ENCODE measurements at places on chromosomes 5 and 9. TPM values are rescaled to one million over a fixed set of nuclear protein-coding genes. Genes with fewer than 3 reads are reported as not detected.

LEAP2 gene
- total RNA-seq = 3.2 TPM

PLCXD3 gene
- total RNA-seq = not detected

SCAI gene
- total RNA-seq = 10.8 TPM

CDC20B gene
- not detected for total RNA-seq

CDH9 gene
- not detected for total RNA-seq

ARPC5L gene
- 104 TPM for total RNA-seq

FCN2 gene
- total RNA-seq = not detected
